ENCODE measurements at places on chromosomes 12 and 14. TPM values are rescaled to one million over a fixed set of nuclear protein-coding genes. Genes with fewer than 3 reads are reported as not detected.
A peak's percentile ranks its signal among the peaks of the same experiment; 100 is the strongest.

- DNase-seq, result peak; percentile 33
These were observed 4.8 kb upstream of the ING4 start for GRCh38 chr12:6667559-6668210.

DNA sequence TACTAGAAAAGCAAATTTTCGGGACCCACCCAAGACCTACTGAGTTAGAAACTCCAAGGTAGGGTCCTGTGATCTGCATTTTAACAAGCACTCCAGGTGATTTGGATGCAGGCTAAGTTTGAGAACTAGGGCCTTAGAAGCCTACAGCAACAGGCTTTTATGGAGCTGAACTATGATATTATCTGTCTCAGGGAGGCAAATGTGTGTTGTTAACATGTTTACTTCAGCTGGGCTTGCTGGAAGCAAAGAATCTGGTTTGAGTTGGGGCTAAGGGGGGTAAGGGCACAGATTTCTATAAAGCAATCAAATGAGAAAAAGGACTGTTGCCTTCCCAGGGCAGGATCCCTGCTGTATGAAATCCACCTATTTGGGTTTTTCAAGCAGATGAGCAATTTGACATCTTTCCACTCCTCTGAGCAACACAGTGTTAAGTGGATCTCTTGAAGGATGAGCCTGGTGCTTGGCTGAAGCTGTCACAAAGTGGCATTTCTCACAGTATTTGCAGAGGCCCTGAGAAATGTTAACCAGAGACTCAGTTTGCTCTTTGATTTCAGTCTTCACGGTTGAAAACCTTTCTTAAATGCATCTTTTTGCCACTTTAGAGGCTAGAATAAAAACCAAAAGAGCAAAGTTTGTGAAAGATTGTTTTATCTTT lies 36.2 kb upstream of the SOCS2 start:
- no peak for DNase-seq

DNA sequence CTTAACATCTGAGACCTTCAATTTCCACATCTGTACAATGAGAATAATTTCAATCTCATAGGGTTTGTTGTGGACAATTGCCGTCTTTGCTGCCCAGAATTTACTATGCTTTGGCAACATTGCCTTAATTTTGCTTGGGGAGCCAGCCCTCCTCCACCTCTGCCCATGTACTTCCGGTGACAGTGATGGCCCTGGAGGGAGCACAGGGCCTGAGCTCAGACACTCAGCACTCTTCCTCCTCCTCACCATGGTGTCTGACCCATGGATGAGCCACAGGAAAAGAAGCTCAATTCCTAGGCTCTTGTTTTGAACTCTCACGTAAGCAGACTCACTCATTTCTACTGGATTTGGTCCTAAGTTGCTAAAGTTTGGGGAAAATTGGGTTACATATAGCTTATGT lies 58.2 kb downstream of the TBC1D30 start:
- DNase-seq, result no peak

- peak; percentile 97 for DNase-seq
These were observed at the start of gene HEBP1 for GRCh38 chr12:12999959-13000615. Gene HEBP1 (minus strand): TSS chr12:13000265. CDS start chr12:13000114, 151 bp downstream.

DNA sequence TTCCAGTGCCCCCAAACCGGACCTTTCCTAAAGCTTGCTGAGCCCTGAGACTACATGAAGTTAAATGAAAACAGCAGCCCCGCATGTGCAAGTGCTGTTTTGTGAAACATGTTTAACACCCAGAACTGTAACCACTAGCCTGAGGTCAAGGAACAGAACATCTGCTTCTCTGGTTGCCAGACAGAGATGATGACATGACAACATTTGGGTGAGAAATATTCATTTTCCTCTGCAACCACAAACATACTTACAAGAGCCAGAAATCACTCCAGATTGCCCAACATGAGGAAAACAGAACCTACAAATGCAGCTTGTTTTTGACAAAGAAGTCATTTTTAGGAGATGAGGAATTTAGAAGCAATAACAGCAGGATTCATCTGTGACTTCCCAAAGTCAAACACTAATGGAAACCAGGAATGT lies 110.4 kb downstream of the BCAT1 start:
- DNase-seq, result no peak

DNA sequence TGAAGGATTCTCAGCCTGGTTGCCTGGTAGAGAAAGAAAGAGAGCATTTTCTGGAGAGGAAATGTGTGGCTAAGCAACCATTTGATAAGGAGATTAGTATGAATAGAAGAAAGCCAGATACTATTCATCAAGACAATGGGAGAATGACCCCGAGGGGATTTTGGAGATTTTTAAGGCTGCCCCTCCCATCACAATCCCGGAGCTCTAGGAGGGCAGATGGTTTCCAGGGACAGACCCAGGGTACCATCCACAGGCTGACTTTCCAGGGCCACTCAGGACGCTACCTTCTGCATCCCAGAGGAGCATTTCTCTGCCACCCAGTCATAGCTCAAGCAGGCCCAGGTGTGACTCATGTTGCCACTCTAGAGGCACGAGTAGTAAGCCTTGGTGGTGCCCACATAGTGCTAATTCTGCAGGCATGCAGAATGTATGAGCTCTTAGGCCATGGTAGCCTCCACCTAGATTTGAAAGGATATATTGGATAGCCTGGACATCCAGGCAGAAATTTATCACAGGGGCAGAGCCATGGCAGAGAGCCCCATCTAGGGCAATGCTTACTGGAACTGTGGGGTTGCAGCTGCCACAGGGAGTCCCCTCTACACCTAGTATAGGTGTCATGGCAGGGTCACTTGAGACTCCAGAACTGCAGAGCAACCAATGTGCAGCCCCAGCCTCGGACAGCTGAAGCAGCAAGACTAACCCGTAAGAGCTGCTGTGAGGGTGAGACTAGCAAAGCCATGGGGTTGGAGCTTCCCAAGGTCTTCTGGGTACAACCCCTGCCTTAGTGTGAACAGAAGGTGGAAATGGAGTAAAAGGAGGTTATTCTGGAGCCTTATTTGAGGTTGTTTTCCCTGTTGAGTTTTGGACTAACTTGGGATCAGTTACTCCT lies 366.0 kb downstream of the ZFP36L1 start:
- no peak for DNase-seq

DNA sequence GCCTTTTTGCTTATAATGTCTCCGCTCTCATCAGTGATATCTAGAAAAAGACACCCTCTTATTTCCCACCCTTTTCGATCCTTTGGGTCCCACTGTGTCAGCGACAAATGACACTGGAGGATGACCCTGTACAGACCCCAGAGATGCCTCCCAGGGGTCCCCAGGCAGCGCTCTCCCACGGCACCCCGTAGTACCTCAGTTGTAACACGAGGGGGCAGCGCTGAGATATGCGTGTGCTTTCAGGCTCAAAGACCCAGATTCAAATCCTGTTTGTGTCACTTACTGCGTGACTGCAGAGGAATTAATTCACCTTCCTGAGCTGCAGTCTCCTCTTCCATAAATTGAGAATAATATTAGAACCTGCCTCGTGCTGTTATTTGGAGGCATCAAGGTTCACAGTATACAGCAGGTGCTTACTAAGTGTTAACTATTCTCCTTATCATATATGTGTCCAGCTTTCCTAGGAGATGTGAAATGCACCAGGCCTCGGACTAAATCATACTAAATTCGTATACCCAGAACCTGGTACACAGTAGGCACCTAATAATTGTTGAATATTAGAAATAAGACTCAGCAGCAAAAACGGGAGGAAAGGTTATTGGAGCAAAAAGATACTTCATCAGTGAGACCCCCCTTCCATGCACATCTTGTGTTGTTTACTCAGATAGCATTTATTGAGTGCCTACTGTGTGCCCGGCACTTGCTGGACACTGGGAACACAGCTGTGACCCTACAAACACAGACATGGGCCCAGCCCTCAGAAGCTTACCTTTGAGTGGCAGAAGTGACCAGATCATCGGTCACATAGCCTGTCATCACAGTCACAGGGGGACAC lies 99.9 kb downstream of the PHETA1 start:
- peak; percentile 25 for DNase-seq

- DNase-seq, result peak; percentile 71
These were observed 18.2 kb upstream of the RNASE12 start for GRCh38 chr14:20609215-20610001.

- no peak for DNase-seq
These were observed 299.3 kb downstream of the BCAT1 start for GRCh38 chr12:24649634-24650033.

DNA sequence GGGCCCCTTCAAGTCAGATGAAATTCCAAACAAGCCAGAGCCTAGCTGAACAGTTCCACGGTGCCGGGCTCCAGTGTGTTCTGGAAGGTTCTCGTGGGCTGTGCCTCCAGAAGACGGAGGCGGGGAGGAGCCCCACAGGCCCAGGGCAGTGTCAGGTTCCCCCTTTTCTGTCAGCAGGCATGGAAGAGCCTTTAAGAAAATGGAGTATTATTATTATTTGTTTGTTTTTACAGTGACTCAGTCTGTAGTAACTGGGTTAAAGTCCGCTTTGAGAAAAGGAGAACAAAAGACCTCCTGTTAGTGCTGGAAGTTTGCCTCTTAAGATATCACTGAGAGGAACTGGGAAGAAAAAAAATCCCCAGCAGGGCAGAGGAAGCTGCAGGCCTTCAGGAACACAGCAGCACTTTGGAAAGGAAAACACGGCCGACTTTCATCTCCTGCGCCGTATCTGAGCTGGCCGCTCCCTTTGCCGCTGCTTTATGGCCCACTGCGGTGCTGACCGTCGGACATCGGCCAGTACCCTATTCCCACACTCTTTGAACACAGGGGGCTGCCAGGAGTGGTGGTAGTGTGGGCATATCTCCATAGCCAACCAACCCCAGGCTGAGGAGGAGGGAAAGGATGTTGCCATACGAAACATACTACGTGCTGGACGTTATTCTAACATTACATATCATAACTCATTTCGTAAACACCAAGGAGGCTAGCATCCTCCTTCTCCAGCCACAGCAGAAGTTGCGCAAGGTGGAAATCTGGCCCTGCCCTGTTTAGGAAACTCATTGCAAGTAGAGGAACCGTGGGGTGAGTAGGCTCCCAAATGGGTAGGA lies 194.0 kb downstream of the ZFP36L1 start:
- peak; percentile 70 for DNase-seq

DNA sequence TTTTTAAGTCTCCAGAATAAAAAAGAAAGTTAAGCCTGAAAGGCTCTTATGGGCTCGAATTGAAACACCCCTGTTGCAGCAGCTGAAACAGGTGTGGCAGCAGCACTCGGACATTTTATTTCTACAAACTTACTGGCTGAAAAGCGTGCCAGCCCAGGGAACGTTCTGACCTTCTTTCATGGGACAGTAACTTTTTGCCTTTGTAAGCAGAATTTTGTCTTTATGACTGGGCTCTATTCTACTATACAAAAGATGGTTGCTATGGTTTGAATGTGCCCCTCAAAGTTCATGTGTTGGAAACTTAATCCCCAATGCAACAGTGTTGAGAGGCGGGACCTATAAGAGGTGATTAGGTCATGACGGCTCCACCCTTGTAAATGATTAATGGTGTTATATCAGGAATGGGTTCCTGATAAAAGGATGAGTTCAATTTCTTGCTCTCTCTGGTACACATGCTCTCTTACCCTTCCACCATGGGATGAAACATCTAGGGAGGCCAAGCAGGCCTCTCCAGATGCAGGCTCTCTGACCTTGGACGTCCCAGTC lies 52.7 kb downstream of the PELI2 start:
- DNase-seq, result no peak

GRCh38 chr14:96085369-96085768 lies 46.2 kb downstream of the C14orf132 start:
- no peak for DNase-seq

DNA sequence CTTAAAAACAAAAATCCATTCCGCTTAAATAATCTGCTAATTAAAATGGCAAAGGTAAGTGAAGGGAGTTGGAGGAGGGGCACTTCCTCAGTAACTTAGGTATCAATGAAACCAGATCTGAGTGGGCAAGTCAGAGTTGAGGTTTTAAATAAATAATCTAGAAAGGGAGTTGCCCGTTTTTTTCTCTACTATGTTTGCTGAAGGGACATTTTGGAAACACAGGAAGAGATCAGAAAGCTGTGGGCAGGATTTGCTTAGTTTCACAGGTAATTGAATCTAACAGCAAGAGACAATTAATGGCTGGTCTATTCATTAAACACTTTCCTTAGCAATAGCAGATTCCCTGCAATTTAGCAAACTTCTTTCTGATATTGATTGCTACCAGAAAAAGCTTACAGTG lies 186.0 kb upstream of the ABCD2 start:
- no peak for DNase-seq

DNA sequence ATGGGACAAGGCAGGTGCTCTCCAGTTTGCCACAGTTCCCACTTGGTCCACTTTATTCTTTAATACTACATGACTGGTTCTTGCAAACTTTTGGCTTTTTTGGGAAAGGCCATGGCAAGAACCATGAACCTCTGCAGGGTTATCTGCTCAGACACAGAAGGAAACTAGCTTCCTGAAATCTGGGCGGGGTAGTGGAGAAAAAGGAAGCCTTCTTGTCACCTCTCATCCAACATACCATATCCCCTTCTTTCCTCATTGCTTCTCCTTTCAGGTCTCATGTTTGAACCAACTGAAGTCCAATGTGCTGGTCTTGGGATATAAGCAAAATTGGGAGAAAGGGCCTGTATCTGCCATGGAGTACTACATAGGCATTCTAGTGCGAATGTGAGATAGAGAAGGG lies 5.5 kb upstream of the KLHL33 start:
- no peak for DNase-seq

GRCh38 chr14:91126761-91127160 lies 12.9 kb downstream of the DGLUCY start:
- no peak for DNase-seq

DNA sequence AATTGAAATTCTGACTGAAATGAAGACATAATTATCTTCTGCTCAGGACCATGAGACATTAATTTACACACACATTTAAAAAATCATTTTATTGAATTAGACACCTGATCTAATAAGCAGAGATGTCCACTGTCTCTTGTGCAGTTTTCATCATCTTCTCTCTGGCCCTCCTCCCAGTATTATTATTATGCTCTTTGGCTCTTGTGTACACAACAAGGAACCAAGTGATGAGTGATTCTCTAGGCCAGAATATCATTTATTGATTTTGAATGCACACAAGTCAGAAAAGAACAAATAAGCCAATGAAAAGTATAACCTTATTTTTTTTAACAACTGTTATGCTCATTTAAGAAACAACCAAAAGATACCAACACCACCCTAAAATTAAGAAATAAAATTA lies 244.7 kb upstream of the KRR1 start:
- DNase-seq, result no peak

MYH6 gene
- total RNA-seq, result not detected

SYNE3 gene
- 1.1 TPM for total RNA-seq

RERGL gene
- 9.2 TPM for total RNA-seq

C1QL4 gene
- not detected for total RNA-seq

KCNMB4 gene
- 6.4 TPM for total RNA-seq

PIWIL1 gene
- not detected for total RNA-seq

ADCY4 gene
- total RNA-seq, result 3.4 TPM

All from Calu3 (cell line).